ENCODE measurements at places on chromosomes 7 and 10.
A peak's percentile ranks its signal among the peaks of the same experiment; 100 is the strongest.

DNA sequence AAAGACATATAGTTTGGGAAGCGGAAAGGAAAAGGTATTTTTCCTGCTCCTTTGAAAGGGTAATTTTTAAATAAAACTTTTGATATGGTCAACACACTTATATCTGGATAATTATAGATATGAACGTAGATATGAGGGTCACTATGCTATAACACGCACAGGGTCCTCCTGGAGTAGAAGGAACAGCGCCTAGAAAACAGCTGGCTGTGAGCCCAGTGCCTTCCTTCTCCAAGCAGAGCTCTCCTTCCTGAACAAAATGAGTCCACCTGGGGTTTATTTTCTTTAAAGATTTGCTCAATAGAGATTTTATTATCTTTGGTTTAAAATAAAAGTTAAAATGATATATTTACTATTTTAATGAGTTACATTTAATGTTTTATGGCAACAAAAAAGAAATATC, 13.1 kb downstream of the STEAP1 start:
- no peak for DNase-seq

GRCh38 chr10:114304571-114305421, 65.7 kb downstream of the VWA2 start:
- no peak for DNase-seq

DNA sequence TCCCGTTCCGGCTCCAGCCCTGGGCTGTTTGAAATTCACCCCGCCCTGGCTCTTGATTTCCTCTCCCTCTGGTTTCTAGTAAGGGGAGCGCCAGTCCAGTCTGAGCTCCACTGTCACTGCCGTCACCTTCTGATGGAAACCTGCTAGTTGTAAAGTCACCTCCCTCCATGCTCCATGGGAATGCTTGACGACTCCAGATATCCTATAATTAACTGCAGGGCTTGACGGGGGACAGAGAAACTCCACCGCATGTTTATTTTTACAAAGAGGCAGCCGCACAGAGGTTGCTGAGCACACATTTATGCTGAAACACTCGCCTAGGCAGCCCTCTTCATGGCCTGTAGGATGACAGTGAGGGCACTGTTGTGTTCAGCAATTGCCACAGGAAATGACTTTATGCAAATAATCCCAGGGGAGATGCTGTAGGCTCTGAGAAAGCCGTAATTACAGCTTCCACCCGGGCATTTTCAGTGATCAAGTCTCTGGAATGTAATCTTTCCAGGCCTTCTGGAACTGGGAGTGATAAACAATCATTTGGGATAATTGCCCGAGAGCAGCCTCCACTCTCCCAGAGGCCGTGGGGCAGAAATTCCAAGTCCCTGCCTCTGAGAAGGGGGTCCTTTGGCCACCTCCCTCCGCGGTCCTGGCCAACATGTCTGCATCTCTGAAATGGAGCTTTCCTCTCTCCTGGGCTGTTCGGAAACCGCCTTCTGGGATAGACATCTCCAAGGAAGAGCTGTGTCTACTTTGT, 300.5 kb downstream of the KLF6 start:
- DNase-seq: no peak

- DNase-seq: peak; percentile 1
Observed at GRCh38 chr10:48981310-48981907, 41.8 kb upstream of the LRRC18 start.

GRCh38 chr7:32357535-32358277, 132.5 kb downstream of the LSM5 start:
- DNase-seq: no peak

All from DMS 273 treated with DMSO at 0.1 percent for 48 hours (cell line).